NCI-H2081 (cell line): ENCODE measurements at places on chromosomes 11 and 22.

- DNase-seq = no peak
These were observed 108.9 kb upstream of the FGF3 start for GRCh38 chr11:69928121-69928520.

DNA sequence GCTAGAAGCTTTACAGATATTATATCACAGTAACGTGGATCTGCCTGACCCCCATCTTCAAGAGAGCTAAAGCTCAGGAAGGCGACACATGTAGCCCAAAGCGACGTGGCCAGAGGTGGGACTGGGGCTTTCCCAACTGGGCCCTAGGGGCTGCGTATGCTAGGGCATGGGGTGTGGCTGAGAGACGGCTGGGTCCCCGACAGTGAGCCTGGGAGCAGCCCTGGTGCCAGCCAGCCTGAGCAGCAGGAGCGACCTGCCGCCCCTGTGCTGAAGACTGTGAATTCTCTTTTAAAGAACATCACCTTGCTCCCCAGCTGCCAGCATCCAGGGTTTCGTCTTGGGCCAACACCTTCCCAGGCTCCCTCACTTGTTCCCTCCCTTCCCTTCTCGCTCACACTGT is 32.9 kb upstream of the CYP2D6 start:
- DNase-seq = no peak

DNA sequence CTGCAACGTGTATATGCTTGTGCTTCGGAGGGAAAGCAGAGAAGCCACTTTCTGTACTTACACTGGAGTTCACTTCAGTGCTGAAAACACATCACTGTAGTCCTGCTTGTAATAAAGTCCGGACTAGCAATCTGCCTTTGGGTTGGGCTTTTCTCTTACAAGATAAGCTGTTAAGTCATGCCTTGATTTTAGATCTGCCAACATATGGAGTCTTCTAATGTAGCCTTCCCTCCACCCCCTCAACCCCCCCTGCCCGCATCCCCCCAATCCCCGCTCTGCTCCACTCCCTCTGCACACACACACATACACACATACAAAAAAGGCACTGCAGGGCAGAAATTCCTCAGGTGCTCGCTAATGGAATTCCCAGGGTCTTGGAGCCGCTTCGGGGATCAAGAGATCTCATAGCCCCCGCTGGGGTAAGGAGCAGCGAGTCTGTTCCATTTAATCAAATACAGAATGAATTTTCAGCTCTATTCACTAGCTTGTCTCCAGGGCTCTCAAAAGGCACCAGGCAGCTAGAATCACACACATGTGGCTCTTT is 3.4 kb downstream of the CDON start:
- no peak for DNase-seq

DNA sequence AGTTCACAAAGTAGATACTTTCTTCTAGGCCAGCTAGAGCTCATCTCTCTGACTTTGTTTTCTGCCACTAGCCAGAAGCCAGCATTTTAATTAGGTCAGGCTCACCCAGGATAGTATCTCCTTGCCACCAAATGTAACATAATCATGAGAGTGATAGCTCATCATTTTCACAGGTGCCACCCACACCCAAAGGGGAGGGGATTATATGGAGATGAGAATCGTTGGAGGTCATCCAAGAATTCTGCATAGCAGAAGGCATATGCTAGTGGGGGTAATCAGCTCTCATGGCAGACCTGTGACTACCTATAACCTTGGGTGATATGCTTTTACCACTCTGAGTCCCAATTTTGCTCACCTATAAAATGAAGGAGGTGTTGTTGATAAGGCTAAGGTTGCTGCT is 523.0 kb downstream of the METTL15 start:
- no peak for DNase-seq

GRCh38 chr11:86812981-86813380 is 12.6 kb downstream of the PRSS23 start:
- DNase-seq = no peak

GRCh38 chr22:46046299-46046685 is 69.3 kb upstream of the WNT7B start:
- no peak for DNase-seq

DNA sequence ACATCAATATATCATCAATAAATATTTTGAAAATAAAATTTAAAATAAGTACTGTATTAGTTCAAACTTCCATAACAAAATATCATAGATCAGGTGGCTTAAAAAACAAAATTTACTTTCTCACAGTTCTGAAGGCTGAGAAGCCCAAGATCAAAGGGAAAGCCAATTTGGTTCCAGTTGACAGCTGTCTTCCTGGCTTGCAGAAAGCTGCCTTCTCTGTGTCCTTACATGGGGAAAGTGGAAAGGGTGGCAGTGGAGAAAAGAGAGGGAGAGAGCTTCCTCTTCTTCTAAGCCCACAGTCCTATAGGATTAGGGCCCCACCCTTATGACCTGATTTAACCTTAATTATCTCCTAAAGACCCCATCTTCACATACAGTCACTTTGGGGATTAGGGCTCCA is 51.2 kb upstream of the MYOD1 start:
- no peak for DNase-seq

- DNase-seq = no peak
These were observed 26.1 kb downstream of the SMCO4 start for GRCh38 chr11:93517041-93517440.

GRCh38 chr11:127943763-127944162 is 643.6 kb downstream of the ETS1 start:
- DNase-seq = no peak

GRCh38 chr11:114154271-114155047 is 94.9 kb downstream of the ZBTB16 start:
- DNase-seq = no peak

- no peak for DNase-seq
These were observed 22.8 kb upstream of the UVRAG start for GRCh38 chr11:75792127-75792731.

DNA sequence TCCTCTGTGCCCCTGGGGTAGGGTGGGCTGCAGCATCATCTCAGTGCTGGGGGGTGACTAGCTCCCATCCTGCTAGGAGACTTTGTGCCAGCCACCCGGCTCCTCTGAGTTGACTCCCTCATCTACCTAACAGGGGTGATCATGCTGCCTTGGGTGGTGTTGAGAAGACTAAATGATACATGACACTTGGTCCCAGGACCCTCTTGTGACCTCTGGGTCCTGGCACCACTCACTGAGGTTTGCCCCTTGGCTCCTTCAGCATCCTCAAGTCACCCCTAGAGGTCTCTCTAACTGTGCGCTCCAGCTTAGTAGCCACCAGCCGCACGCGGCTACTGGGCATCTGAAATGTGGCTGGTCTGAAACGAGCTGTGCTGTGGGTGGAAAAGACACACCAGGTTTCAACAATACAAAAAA is 72.1 kb downstream of the LRRC32 start:
- no peak for DNase-seq

DNA sequence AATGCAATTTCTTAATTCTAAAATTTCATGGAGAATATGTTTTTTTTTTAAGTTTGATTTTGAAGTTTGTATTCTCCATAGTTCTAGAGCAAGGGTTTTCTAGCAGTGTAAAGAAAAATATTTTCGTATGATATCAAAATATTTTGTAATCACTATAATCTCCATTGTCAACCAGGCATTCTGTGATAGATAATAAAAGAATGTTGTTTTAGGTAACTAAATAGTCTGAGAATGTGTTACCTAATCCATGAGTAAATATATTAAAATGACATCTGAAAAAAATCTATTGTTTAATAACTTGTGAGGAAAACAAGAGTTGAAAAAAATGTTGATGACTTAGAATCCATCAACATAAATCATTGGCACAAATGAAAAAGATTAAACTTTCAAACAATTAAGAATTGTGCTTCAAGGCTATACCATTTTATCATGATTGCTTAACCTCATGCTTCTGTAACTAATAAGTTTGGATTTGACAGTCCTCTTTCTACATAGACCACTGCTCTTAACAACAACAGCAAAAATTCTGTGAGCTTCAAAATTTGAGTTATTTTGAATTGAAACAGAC is 2211.8 kb downstream of the LRRC4C start:
- DNase-seq = no peak

- no peak for DNase-seq
These were observed 87.9 kb downstream of the INSC start for GRCh38 chr11:15202626-15203025.

DNA sequence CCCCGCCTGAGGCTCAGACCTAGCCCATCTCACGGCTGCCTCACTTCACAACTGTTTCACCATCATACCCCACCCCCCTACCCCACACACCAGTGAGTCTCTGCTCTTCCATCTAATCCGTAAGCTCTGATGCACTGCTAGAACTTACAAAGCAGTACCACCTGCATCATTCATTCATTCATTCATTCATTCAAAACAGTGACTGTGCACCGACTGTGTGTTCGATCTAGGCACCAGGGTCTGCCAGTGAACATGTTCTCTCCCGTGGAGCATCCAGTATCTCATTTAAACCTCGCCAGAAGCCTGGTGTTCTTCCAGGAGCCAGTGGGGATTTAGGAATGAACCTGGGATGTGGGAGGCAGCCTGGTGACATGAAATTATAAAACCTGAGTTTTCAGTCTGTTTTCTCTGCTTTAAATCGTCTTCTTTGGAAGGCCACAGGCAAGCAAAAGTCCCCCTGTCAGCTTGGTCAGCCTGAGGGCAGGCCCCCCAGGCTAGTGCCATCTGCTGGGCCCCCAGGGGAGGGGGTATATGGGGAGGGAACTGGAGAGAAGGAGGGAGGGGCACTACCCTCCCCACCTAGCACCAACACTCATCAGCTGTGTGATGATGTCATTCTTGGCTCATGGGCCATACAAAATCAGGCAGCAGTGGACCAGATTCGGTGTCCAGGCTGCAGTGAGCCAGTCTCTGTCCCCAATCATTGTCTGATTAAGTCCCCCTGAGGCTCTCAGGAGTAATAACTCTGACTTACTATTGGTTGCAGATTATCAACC is 18.4 kb downstream of the TMPRSS6 start:
- DNase-seq = no peak

- DNase-seq = no peak
These were observed 31.7 kb downstream of the AP2A2 start for GRCh38 chr11:957212-957920.

- DNase-seq = no peak
These were observed 10.2 kb downstream of the ROBO3 start for GRCh38 chr11:124875401-124875800.

DNA sequence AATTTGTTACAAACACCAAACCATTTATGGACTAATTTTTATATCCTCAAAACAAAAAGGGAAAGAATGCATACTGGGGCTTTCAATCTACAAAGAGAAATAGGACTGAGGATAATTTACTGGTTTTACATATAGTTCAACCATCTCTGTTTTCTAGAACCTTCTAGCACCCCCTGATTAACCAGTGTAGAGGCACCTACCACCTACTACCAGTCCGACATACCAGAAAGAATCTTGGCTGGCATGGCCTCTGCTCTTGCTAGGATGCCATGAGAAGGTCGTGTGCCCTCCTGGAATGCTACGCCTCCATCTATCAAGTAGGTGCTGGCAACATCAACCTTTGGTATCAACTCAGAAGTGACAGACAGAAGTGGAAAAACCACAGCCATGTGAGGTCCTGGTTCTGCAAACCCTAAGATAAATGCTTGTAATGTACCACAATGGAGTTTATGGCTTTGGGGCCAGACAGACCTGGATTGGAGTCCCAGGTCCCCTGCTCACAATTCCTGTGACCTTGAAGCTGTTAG is 28.2 kb downstream of the MYH9 start:
- DNase-seq = no peak

GRCh38 chr11:130145311-130145812 is 14.2 kb upstream of the ST14 start:
- DNase-seq = no peak
